ENCODE measurements at places on chromosomes 2 and 18.
A peak's percentile ranks its signal among the peaks of the same experiment; 100 is the strongest.

DNA sequence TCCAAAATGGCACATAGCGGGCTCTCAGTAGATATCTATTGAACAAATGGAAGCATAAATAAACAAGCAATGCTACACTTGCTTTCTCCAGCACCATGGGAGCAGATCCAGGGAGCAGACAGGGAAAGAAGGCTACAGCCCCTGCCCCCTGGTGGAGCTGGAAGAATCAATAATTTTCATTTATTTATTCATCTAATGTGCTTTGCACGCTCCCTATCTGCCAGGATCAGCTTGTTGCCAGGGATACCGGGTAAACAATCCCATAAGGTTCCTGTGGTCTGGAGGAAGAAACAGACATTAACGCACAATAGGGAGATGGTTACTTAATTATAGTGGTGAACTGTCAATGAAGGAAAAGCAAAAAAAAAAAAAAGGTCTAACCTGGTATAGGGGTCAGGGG, 40.1 kb upstream of the CLASP1 start:
- peak; percentile 7 for DNase-seq

DNA sequence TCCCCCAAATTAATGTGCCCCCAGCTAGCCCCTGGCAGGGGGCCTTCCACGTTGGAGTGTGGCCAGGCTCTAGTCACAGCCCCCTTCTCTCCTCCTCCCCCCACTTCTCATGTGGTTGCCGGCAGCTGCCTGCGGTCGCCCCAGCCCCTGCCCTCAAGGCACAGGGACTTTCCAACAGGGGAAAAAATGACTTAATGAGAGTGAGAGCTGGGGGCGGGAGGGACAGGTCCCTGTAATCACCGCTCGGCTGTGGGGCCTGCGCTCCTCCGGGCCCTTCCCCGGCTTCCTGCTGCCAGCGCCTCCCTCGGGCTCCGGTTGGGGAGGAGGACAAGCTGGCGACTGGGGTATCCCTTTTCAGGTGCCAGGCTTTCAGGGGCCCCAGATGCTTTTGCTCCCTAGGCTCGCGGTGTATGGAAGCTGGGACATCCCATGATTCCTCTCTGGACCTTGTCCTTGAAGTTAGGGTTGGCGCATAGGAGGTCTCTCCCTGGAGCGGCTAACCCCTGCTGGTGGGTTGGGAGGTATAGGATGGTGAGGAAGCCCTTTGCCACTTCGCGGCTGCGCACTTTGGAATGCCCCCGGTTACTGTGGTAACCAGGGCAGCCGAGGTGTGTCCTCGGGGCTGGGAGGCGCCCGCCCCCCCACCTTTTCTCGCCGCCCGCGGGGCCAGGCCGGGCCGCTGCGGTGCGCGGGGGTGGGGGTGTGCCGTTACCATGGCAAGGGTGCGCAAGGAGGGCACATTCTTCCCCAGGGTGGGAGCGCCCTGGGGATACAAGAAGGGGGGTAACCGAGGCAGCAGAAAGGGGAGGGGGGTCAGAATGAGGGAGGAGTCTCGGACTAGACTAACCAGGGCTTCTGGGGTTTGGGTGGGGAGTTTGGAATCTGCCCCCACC, 16.1 kb downstream of the WNT10A start:
- peak; percentile 66 for DNase-seq

DNA sequence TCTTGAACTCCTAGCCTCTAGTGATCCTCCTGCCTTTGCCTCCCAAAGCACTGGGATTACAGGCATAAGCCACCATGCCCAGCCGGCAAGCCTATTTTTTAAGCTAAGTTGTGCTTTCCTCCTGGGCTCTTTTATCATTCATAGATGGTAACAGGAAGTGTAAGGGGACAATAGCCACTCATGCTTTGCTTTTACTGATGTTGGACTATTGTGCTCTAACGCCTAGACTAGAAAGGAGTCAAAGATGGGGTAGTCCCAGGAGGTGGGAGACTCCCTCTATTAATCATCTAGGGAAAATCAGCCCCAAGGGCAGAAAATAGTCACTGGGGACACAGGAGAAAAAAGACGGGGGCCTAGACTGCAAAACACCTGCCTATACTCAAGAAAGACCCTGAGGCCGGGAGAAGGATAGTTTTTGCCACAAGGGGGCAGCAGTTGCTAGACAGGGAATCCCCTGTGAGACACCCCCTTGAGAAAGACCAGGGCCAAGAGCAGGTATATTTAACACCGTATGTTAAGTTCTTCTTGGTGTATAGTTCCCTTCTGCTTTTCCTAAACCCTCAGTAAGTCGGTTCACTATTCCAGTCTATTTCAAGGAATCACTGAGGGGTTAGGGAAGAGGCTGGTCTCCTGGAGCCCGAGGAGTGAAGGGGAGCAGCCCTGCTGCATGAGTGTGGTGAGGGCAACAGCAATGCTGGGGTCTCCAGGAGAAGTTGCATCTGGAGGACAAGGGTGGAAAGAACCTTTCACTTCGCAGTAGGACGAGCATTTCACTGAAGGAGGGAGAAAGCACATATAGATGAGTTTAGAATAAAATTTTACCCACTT, 2.1 kb upstream of the CXCR1 start:
- peak; percentile 20 for DNase-seq

DNA sequence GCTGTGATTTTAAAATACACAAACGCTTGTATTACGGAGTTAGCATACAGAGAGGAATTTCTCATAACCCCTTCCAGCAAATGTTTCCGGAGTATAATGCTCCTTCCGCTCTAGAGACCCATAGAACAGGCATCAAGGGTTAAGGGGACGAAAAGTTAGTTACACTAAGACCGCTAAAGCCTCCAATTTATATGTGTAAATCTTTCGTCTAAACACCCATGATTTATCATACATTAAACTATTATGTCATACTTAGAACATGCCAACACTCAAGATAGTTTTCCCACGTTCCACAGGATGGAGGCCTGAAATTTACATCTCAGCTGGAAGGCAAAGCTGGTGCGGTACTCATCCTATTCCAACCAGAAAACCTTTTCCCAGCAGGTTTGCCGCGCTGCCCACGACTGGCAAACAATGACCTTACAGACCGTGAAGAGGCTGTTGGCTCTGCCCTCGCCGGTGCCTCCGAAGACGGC, 650 bp downstream of the ORMDL1 start:
- DNase-seq: peak; percentile 42

GRCh38 chr18:3251963-3252277, 4.3 kb downstream of the MYL12A start:
- no peak for DNase-seq

DNA sequence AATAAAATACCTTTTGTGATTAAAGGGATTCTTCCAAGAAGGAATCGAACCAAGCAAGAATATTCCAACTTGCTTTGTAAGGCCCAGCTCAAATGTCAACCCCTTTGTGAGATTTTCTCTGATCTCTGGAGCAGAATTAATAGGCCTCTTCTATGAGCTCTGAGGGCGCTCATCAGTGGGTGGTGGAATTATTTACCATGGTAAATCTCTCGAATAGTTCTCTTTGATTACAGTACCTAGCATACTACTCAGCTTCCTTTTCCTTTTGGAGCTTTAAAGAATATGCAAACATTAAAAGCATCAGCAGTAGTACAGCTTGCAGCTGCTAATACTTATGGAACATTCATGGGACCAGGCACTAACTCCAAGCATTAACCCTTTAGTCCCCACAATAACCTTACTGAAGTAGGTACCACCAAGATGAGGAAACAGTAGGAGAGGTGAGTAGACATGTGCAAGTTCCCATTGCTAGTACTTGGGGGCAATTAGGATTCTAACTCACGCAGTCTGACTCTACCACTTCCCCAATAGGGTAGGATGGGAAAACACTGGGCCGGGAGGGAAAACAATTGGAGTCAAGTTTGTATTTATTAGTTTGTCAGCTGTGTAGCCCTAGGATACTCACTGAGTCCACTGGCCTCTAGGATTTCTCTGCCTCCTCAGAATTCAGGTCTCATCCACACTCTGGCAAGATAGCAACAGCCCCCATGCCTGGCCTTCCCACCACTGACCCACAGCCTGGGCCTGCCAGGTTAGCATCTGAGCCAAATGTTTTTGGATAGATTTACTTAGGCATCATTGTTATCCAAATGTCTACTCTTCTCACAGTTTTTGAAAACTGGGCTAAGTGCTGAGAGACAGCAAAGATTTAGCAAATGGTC, 21.7 kb downstream of the ADD2 start:
- DNase-seq: no peak

DNA sequence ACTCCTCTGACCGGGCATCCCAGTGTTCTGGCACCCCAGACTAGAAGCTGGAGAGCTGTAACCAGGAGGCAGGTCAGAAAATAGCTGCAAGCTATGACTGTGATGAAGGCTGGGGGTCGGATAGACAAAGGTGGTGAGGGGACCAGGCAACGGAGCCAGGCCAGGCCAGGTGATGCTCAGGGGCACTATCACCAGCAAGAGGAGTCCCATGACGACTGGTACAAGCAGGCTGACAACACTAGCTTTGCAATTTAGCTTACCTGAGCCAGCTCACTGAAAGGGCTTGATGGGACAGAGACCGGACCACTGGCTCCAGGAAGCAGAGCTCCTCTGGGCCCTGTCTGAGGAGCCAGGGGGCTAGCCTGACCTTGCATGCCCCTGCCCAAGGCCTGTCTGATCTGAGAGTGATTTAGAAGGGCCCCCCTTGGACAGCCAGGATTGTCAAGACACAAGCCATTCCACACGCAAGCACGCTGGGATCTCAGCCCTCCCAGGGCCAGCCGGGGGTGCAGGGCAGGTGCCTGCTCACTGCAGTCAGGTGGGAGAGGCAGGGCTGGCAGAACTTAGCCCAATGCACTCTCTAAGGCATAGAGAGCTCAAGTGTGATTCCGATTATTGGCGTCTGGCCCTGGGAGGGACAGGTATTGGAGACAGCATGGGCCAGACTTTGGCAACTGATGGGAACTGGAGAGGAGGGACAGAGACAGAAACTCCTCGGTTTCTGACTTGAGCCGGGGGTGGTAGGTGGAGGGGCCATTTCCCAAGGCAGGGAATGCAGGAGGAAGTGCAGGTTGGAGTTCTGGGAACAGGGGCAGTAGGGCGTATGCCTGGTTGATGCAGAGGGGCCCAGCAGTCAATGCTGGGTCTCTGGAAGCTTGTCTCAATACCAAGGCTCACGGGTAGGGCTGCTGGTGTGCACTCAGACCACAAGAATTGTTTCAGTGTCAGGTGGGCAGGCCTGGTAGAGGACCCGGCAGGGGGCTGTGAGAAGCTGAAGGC, 47.7 kb downstream of the MYO7B start:
- DNase-seq: no peak

GRCh38 chr2:117980783-117981676, 32.8 kb downstream of the CCDC93 start:
- no peak for DNase-seq

DNA sequence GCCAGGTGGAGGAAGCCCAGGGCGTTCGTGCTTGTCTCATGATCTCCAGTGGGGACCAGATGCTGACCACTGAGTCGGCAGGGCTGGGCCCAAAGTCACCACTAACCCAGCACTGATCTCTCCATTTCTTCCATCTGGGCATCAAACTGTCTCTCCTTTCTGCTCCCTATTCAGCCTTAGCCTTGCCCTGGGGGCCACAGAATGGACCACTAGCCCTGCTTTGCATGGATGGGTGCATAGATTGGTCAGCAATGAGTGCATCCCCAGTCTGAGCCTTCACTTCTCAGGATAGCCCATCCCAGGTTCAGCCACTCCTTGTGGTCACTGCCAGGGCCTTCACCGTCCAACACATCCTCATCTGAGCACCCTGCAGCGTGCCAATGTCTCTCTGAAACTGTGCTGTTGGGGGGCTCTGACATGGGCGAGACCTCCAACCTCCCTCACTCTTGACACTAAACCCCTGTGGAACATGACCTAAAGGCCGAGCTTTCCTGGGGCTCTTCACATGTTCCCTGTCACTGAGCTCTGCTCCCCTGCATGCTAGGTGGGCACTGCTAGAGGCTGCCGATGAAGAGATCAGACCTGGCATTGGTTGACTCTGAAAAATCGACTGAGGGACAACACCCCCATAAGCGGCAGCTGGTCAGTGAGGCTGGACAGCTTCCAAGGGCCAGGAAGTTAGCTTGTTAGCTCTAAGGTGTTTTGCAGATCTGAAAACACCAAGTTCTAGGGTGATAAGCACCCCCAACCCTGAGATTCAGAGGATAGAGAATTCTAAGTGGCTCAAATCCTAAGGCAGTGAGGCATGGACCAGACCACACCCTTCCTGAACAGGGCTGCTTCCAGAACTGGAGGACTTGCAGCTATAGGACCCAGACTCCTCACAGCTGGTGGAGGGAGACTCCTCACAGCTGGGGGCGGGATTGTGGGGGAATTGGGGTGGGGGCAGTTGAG, 61.7 kb downstream of the HS1BP3 start:
- DNase-seq: no peak

DNA sequence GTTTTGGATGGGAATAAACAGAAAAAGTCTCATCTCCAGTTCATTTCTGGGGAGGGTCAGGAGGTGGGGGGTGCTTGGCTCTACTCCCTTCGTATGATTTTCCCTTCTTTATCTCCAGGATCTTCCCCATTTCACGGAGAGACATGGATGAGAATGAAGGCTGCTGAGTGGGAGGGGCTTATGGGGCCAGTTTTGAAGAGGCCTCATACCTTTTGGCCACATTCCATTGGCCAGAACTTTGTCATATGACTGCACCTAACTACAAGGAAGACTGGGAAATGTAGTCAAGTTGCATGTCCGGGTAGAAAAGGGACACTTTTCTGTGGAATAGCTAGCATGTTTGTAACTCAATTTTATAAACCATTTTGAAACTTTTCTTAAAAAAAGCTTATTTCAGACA, 117.6 kb downstream of the NEDD4L start:
- no peak for DNase-seq

- no peak for DNase-seq
These were observed 196.4 kb upstream of the ACVR2A start for GRCh38 chr2:147648471-147648870.

GRCh38 chr2:148680462-148680861, 35.9 kb downstream of the EPC2 start:
- no peak for DNase-seq

- no peak for DNase-seq
These were observed 120.4 kb downstream of the PDCL3 start for GRCh38 chr2:100683231-100683630.

DNA sequence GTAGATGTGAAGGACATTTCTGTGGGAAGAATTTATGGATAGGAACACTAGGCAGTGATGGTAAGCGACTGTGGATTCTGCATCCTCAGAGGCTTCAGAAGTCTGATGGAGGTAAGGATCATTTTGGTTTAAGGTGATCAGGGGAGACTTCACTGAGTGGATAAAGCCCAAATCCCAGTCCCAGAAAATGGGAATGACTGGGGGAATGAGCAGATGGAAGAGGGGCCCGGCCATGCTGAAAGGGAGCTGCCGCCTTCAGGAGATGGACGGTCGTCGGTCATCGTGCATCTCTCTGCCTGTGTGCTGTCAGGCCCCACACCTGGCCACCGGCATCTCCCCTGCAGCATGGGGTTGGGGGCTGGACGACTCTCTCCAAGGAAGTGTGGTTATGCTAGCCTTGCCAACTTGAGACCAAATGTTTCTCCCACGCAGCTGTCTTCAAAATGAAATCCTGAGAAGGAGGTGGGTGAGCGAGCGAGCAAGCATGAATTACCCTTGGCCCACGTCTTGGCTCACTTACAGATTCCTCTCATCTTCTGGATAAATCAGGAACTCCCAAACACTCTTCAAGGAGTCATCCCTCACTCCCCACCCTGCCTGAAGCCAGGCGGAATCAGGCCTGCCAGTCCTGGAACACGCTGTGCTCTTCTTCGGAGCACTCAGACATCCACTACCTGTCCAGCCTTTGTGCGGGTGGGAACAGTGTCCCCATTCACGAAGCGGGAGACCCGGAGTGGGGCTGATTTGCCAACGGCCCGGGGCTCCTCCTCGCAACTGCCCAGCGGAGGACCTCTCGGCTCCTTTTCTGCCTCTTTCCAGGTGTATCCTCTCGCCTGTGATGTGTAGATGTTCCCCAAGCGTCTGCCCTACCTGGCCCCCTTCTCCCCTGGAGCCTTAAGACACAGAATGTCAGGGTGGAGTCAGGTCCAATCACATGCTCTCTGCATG, 85.6 kb downstream of the PRKCE start:
- DNase-seq: no peak
